Adipocyte (in vitro differentiated cells): ENCODE measurements at places on chromosomes 11 and 22.
A peak's percentile ranks its signal among the peaks of the same experiment; 100 is the strongest.

DNA sequence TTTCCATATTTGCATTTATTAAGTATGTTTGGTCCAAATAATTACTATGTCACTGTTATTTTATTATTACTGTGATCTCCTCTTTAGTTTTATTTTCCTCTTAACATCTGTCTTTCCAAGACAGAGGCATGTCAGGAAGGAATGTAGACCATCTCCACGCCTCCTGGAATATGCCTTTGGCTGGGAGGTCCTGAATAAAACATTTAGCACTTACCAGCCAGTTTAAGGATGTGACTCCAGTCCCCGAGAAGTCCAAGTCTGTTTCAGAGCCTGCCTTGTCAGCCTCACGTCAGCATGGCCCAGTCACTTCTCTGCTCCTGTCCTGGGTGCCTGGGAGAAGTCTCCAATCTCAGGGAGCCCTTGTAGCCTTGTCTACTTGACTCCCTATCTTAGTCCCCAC is 74.5 kb downstream of the NCAM1 start:
- DNase-seq = no peak

DNA sequence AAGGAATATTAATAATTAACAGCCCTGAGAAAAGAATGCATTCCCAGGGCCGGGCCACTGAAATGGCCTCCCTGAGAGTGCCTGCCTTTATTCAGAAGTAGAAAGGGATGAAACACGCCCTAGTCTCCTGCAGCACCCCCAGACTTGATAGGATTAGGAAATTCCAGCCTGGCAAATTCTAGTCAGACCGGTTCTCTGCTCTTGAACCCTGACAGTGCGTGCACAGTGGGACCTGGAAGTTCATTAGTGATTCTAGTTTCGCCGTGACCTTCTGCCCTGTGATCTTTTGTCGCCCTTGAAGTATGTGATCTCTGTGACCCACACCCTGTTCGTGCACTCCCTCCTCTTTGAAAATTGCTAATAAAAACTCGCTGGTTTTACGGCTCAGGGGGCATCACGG is 2.1 kb upstream of the GSTP1 start:
- DNase-seq = no peak

DNA sequence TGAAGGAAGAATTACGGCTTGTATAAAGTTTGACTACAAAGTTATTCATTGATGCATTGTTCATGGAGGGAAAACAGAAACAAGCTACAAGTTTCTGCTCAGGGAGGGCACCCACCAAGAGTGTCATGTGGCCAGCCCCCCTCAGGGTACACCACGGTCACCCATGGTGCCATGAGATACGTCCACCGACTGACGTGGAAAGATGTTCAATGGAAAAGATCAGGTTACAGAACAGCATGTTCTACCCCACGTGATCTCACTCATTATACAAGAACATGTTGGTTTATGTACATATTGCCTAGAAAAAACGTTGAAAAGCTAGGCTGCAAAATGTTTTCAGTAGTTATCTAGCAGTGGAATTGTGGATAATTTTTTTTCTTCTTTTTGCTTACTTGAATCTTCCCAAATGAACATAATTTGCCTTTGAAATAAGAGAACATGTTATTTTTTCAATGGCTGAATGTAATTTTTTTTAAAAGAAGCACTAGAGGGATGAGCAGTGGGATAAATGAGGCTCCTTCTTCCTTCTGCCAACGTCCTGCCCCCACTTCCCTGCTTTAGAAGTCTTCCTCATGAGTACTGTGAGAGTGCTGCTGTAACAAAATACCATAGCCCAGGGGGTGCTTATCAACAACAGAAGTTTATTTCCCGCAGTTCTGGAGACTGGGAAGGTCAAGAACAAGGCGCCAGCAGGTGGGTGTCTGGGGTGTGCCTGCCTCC is 22.5 kb downstream of the RCN1 start:
- DNase-seq = no peak

DNA sequence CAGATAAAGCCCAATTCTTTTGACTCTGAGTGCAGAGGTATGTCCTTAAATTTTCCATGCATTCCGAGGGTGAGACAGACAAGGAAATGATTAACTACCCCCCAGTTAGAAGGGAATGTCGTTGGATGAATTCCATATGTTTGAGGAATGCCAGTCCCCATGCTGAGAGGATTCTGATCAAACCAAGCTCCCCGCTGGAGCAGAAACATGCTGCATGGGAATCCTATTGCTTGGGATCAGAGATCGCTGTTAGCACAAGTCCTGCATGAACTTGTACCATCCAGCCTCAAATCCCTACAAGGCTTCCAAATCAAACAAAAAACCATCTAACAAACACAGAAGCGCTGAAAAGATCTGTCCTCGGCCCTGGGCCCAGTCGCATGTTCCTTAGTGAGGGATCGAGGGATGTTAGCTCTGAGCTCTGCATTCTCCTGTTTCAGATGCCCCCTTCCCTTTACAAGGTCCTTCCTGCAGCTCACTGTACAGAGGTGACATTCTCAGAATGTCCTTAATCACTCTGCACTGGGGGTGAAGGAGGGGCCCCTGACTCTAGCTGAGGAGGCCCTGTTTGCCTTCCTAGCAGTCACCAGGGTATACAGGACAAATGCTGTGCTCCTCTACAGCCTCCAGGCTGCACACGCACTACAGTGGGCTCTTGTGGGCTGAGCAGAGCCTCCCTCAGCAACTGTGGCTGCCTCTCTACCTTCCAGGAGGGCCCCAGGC is 353.4 kb downstream of the TENM4 start:
- DNase-seq = peak; percentile 70

DNA sequence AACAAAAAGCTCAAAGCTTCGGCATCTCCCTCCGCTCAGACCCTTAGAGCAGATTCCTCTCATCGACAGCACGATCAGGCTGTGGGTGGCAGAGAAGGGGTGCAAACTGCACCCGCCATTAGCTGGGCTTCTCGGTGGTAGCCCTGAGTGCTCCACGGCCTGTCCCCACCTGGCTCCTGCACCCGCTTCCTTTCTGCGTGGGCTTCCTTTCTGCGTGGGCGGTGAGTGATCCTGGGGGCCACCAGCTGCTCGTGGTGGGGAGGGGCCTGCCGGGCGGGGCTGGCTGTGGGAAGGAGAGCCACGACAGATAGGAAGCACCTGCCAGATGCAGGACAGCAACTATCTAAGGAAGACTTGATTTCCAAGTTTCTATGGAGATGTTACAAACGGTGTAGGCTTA is 55.0 kb downstream of the BRD1 start:
- no peak for DNase-seq

- DNase-seq = no peak
Observed at GRCh38 chr11:117295438-117296137, 4.4 kb downstream of the BACE1-AS start.

DNA sequence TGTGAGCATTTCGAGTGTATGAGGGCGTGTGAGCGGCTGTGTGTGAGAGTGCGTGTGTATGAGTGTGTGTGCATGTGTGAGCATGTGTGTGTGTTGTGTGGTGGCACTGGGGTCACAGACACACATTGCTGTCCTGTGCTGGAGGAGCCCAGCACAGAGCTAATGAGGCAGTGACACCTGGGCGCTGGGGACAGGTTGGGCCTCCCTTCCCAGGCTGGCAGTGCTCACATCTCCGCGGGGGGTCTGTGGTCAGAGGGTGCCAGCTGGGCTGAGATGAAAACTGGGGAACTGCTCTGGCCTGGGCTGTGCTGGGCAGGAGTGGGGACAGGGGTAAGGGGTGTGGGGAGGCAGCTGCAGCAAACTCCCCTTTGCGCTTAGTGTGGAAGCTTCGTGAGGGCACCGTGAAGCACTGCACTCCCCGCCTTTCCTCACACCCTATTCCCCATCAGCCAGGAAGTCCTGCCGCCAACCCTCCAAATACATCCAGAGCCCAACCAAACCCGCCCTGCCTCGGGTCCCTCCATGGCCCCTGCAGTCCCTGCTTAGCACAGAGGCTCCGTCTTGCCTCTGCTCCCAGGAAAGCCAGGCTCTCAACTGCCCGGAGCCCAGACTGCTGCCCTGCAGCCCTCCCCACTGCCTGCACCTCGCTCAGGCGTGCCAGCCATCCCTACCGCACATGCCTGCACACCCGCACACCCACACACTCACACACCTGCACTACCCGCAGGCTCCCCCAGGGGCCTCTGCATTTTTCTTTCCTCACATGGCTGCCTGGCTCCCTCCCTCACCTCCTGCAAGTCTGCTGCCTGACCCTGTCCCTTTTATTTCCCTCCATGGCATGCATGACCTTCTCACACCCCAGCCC is 62.0 kb upstream of the THY1 start:
- no peak for DNase-seq
